Activated CD4-positive, alpha-beta T cell treated with anti-CD3 and anti-CD28 coated beads, Interleukin-2, amount 50 U/mL, for 1 hour (primary cell): ENCODE measurements at places on chromosomes 7 and 10.

DNA sequence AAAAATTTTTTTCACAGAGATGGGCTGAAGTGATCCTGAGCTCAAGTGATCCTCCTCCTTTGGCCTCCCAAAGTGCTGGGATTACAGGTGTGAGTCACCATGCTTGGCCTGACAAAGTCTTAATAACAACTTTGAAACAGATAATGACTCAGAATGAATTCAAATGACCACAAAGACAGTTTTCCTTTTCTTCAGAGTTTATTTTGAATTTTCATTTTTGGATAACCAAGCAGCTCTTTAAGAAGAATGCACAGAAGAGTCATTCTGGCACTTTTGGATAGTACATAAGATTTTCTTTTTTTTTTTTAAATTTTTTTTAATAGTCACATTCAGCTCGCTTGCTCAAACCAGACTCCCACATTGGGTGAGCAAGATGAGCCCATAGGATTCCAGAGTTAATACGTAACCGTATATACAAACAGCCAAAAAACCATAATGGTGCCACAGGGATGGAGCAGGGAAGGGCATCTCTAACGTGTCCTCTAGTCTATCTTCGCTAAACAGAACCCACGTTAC is 43.0 kb upstream of the NMT2 start:
- DNase-seq, result no peak

DNA sequence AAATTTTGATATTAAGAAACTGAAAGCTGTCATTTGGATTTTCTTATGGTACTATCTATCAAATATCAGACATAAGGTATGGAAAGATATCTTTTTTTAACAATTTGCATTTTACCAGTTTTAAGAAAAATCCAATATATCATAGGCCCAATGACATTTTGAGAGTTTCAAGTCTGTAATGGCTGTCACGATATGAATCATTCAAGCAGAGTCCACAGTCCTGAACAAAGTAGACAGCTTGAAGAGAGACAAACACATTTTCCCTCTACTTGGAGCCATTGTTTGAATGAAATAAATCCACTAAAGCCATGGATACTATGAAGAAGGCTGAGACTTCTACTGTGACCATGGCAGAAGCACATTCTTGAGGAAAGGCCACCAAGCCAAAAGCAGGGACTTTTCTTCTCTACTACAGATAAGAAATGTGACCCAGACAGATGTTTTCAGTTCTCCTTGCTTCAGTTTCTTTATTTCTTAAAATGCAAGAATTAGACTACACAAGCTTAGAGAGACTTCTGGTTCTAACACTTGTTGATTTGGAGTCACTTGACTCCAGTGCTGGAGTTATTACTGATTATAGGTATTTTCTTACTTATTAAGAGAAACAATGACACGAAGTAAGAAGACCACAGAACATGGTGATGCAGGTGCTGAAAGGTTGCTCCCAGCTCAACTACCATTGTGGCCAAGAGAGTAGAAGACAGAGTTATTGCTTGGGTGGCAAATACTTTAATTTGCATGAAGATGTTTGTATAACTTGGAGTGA is 429.1 kb downstream of the KIF20B start:
- no peak for DNase-seq

DNA sequence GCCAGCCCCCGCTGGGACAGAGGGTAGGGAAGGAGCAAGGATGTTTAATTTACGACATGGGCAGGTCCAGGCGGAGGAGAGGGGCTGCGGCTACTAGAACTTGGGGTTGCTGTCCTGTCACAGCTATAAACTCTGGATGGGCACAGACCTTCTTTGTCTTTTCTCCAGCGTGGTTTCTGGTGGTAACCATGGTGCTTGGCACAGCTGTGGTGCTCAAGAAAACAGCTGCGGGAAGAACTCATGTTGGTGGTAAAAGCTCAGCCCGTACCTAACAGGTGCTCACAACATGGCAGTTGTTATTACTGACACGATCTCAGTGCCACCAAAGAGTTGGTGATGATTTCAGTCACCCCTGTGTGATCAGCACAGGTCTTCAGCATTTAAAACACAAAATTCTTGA is 13.8 kb downstream of the BAIAP2L1 start:
- no peak for DNase-seq

DNA sequence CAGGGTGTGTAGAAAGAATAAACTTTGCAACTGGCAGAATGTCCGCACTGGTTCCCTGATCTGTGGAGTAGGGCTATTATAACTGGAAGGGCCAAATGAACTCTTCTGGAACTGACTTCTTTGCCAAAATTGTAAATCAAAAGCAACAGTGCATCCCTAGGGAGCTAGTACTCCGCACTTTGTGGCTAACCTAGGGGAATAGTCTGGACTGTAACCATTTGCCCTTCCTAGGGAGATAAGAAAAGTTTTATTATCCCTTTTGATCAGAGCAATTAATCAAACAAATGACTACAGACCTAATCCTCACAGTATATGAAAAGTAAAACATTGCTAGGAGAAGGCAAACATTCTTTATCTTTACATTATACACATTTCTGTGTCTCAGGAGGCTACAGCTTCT is 45.5 kb upstream of the STEAP1B start:
- DNase-seq, result no peak

GRCh38 chr10:69410487-69410886 is 6.2 kb downstream of the TACR2 start:
- no peak for DNase-seq

GRCh38 chr10:22832851-22833250 is 95.0 kb upstream of the ARMC3 start:
- DNase-seq, result no peak

- DNase-seq, result no peak
Observed at GRCh38 chr10:34305189-34305588, 509.9 kb downstream of the PARD3 start.

DNA sequence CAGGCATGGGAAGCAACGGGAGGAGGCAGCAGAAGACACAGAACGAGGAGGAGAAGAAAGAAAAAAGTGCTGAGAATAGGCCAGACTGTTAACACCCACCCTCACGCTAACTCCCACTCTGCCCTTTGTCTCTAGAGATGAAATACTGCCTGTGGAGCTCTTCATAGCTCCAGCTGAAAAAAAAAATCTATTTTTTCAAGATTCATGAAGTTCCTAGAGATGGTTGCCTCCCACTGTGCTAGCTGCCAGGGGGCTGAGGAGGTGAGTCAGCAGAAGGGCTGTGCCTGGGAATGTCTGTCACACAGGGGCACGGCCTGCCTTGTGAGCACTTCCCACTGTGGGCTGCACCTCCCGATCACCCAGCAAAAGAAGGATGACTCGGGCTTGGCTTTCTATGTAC is 144.5 kb downstream of the RNF216 start:
- no peak for DNase-seq

- no peak for DNase-seq
Observed at GRCh38 chr10:130740915-130741750, 570.4 kb downstream of the TCERG1L start.

DNA sequence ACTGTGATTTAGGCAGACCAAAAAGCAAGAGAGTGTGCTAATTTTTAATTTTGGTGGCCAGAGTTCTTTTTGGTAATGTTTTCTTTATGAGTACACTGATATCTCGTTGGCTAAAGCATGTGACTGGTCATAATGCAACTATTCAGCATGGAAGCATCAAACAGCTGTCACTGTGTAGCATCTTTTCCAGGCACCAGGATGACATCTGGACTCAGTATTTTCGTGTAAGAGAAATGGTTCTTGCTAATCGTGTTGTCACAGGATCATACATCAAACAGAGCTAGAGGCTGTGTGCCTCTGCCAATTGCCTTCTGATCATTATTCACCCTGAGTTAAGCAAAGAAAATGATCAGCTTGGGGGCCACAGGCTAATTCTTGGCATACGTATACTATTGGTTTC is 118.9 kb downstream of the SND1 start:
- DNase-seq, result no peak

GRCh38 chr10:234708-235406 is 99.6 kb downstream of the ZMYND11 start:
- DNase-seq, result no peak

DNA sequence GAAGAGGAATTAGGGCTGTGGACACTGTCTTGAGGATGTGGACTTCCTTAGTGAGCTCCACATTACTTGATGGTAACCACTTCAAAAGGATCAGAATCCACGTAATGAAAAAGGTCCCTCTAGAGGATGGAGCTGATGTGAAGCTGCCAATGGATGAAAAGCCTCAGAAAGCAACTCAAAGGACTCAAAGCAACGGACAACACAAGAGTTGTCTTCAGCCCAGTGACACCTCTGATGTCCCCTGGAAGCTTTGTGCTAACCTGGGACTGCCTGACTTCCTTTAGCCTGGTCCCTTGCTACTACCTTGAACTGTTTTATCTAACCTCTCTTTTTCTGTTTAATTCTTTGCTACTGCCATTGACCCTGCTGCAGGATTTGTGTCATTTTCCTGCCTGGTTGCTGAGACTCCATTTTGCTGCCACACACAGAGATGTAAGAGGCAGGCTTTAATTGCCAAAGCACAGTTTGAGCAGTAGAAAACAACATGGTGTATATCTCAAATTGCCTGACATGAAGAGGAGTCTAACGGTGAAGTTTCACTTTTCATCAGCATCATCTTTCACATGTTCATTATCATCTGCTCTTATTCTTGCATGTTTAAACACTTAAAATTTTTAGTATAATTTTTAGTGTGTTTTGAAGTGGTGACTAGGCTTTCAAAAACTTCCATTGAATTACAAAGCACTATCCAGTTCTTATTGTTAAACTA is 11.1 kb upstream of the SGCE start:
- DNase-seq, result no peak

DNA sequence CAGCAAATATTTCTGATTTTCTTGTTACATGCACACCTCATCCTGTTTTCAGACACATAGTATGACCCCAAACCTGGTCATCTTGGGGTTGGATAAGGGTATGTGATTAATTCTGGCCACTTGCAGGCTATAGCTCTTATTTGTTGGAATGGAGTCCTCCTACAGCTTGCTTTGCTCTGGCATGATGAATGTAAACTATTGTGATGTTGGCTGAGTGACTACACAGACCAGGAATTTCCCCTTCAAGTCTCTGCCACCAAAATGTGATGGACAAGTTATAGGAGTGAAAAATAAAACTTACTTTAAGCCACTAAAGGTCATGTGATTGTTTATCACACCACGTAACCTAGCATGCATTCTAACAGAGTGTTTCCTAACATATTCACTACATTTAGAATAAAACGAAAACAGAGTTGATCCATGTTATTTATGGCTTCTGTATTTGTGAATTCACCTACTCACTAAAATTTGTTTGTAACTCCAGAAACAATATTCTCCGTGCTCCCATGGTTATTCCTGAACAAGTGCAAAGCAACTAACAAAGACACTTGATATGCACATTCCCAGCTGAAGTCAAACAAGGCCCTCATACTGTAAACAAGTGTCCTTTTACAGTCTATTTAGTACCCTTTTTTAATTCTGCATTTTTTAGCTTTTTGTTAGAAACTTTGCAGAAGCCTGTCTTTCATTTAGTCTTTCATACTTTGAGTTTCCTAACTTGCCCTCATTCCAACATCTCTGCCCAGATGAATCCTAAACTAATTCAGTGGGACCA is 599.2 kb upstream of the PCDH15 start:
- DNase-seq, result no peak

DNA sequence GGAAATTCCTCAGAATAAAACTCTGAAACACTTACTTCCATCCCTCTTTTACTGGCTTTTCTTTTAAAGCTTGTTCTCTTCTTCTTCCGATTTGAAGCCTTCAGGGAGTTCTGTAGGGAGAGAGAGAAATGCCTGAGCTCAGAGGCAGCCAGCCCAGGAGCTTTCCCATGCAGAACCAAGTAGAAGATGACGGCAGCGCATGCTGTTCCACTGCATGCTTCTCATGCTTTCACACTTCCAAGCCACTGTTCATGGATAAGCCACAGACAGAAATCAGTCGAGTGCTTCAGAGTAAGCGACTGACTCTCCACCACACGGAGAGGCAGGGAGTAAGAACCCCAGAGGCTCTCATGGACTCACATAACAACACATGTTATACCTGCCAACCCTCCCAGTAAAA is 237.3 kb downstream of the DGKI start:
- no peak for DNase-seq

- DNase-seq, result no peak
Observed at GRCh38 chr10:29918623-29919400, 140.6 kb downstream of the JCAD start.

GRCh38 chr10:86950349-86950748 is 7.1 kb downstream of the MMRN2 start:
- no peak for DNase-seq

- no peak for DNase-seq
Observed at GRCh38 chr7:134813663-134814396, 34.4 kb downstream of the CALD1 start.

GRCh38 chr7:52684388-52684787 is 351.0 kb upstream of the POM121L12 start:
- DNase-seq, result no peak

- DNase-seq, result no peak
Observed at GRCh38 chr10:87827681-87828080, 9.7 kb upstream of the ATAD1 start.

DNA sequence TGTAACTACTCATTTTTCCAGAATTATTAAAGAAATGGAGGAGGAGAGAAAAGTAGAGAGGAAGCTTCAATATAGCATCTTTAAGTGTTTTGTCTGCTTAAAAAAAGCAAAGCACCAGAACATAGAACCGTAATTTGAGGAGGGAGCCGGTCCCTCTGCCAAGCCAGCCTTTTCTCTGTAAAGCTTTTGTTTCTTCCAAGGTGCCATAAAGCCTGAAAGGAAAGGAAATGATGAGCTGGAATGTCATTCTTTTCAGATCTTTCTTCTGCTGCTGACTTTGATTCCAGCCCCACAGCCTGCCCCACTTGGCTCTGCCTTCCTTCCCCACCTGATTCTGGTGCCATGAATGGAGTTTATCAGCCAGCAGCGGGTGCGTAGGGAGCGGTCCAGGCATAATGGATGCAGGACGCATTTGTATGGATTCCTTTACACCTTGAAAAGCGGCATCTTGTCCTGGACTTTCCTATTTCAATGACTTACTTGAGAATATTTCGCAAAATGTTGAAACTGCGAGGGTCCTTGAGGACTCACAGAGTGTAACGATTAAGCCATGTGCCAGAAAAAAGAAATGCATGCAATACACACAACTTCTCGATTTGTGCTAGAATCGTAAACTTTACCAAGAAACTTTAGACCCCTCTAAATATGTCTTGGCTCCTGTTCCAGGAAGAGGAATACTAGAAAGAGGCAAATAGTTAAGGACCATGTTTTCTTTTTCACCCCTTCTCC is 569.5 kb upstream of the MGMT start:
- no peak for DNase-seq

GRCh38 chr7:151011097-151011409 is 13.2 kb downstream of the ATG9B start:
- DNase-seq, result no peak

DNA sequence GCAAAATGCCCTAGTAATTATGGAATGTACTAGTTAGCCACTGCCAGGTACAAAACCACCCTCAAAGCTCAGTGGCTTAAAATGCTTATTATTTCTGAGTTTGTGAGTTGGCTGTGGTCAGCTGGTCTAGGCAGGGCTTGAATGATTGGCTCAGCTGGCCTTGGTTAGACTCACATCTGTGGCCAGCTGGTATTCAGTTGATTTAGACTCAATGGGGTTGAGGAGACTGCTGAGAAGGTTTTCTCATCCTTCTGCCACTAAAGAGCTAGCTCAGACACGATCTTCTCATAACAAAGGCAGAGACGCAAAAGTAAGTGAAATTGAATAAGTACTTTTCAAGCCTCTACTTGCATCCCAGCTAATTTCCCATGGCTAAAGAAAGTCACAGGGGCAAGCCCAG is 57.1 kb upstream of the CYP2C18 start:
- DNase-seq, result no peak
